ENCODE measurements at places on chromosomes 7 and 10. TPM values are rescaled to one million over a fixed set of nuclear protein-coding genes. Genes with fewer than 3 reads are reported as not detected.

GRCh38 chr10:86373251-86373650 lies 6.7 kb upstream of the GRID1 start:
- DNase-seq = no peak

EBLN1 gene
- not detected for total RNA-seq

DNA sequence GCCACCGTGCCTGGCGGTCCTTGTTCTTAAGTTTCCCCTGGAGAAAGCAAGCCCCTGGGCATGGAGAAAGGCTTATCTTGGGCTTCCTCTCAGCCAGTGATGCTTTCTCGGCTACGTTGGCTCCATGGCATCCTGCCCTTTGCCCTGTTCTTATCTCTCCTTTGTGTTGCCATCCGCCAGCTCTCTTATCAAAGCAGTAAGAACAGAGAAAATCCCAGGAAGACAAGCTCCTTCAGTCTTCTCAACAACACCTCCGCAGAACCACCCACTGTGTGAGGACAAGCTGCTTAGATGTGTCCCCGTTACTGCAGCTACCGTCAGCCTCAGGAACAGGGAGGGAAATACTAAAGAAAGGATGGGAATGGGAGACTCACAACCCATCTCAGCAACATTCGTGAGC lies 3.3 kb downstream of the PLEKHS1 start:
- no peak for DNase-seq

DNA sequence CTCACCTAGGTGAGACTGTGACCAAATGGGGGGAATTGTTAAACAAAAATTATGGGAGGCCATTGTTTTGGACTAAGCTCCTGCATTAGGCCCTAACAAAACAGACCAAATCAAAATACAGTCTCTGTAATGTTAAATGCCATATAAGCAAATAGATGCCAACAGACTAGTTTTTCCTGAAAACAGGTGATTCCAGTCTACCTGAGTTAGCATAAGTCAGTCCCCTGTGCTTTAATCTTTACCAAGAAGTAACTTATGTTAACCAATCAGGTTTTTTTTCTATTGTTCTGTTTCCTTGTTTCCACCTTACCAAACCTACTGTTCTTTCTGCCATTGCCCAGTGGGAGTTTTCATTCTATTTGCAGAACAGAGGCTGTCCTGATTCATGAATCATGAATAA lies 48.0 kb downstream of the PDZD8 start:
- no peak for DNase-seq

- peak; percentile 67 for DNase-seq
Observed at GRCh38 chr7:129825209-129825970, 127.4 kb downstream of the UBE2H start.

DNA sequence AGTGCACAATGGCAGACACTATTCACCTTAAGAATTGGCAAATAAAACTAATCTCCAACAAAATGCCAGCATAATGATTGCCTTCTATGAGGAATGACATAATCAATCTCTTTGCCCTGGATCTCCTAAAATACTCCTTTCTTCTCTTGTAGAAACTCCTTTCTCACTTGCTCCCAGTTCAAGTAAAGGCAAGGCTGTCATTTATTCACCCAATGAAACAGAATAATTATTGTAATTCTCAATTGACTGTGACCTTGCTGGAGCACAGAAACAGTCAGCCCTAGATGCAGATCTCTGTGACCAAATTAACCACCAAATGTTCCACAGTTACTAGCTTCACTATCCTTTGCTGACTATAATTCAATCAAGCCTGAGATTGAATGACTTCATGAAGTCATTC lies 99.3 kb downstream of the SEMA3C start:
- no peak for DNase-seq

Data from lung microvascular endothelial cell (primary cell).